ENCODE measurements at places on chromosomes 1 and 21.
A peak's percentile ranks its signal among the peaks of the same experiment; 100 is the strongest.

DNA sequence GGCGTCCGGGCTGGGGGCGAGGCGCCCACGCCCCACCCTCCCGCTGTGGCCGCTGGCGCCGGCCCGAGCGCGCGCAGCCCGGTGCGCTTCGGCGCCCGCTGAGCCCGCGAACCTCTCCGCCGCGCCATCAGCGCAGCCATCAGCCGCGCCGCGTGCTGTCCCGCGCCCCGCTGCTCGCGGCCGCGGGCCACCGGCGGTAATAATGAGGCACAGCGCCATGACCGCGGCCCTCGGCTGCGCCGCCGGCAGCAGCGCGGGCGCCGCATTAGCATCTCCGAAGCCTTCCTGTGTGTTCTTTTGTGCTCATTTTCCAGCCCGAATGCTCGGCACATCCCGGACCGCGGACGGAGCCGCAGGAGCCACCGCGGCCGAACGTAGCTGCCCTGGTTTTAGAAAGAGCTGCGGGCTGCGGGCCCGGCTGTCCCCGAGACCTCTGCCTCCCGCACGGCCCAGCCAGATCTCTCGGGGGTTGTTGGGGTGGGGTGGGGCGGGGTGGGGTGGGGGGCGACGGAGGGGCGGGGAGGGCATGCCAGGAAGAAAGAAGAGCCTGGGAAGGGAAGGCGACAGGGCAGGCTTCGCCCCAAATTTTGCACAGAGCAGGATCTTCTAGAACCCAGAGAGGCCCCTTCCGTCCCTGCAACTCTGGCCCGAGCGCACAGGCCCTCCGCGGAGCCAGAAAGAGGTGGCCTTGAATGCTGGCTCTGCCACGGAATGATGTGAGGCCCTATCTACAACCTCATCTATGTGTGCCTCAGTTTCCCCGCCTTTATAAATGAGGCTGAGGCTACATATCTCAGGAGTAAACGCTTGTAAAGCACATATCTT lies 55.3 kb downstream of the RRAGC start:
- DNase-seq = no peak

- no peak for DNase-seq
Measured at GRCh38 chr1:211236633-211237320, 22.4 kb upstream of the RCOR3 start.

DNA sequence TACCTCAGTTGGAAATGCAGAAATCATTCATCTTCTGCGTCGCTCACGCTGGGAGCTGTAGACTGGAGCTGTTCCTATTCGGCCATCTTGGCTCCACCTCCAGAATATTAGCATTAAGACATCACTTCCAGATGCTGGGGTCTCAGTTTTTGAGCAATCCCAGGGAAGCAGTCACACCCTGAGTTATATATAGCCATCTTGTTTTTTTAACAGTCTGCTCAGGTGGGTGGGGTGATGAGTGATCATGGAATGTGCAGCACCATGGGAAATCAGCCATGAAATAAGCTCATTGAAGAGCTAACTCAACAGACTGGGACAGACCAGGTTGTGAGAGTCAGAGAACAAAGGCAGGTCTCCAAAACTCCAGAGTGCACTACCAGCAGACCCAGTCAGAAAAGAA lies 27.0 kb upstream of the HMGB4 start:
- no peak for DNase-seq

DNA sequence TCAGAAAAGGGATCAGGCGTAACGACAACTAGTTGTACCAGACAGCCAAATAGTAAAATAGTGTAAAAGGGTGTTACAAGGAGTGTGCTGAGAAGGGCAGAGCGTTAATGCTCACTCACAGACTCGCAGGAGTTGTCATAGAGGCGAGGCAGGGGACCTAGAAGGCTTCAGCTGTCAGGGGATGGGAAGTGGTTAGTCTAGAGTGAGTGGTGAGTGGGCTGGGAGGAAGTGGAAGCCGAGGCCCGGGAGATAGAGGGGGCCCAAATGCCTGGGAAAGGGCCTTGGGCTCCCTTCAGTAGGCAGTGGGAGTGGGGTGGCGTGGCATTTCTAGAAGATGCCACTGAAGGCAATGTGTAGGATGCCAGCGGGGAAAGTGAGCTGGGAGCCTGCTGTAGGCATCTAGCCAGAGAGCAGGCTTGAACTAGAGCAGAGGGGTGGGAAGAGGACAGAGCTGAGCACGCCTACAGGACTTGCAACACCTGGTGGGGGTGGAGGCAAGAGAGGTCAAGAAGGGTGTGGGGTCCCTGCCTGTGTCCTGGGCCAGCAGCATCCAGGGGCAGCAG lies 10.3 kb downstream of the SLC6A17 start:
- DNase-seq = no peak

DNA sequence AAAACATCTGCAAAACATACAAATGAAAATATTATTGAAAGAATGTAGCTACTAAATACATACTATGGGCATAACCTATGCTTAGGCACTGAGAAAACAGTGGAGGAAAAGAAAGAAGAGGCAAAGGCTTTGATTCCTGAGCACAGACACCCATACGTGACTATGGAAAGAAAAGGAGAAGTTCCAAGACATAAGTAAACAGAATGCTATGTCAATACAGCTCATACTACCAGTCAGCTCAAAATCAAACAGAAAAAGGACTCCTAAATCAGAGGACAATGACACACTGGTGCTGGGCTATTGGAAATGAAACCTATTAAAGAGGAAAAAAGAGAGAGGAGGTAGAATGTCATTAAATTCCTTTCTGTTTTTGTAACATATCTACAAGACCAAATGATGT lies 225.4 kb downstream of the SMYD3 start:
- no peak for DNase-seq

GRCh38 chr21:42525676-42526378 lies 12.2 kb downstream of the SLC37A1 start:
- no peak for DNase-seq

GRCh38 chr1:63772201-63772600 lies 1.6 kb upstream of the ROR1 start:
- no peak for DNase-seq

DNA sequence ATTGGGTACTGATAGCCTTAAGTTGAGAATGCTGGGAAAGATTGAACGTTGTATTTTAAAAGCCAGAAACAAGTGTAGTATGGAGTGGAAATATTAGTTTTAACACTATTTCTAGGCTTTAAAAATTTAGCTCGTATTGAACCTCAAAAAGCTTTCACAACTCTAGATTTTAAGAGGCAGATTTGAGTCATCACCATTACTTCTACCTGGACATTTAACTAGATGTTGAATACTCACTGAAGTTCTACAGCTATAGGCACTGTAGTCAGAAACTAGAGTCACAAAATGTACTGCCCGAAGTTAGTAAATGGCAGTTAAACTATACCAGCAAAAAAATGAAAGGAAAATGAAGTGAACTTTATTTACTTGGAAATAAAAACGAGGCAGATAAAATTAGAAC lies 96.5 kb downstream of the NEK7 start:
- DNase-seq = no peak

GRCh38 chr1:44894591-44894990 lies 51.5 kb upstream of the PTCH2 start:
- DNase-seq = no peak

GRCh38 chr1:212021563-212021962 lies 13.8 kb downstream of the INTS7 start:
- DNase-seq = no peak

DNA sequence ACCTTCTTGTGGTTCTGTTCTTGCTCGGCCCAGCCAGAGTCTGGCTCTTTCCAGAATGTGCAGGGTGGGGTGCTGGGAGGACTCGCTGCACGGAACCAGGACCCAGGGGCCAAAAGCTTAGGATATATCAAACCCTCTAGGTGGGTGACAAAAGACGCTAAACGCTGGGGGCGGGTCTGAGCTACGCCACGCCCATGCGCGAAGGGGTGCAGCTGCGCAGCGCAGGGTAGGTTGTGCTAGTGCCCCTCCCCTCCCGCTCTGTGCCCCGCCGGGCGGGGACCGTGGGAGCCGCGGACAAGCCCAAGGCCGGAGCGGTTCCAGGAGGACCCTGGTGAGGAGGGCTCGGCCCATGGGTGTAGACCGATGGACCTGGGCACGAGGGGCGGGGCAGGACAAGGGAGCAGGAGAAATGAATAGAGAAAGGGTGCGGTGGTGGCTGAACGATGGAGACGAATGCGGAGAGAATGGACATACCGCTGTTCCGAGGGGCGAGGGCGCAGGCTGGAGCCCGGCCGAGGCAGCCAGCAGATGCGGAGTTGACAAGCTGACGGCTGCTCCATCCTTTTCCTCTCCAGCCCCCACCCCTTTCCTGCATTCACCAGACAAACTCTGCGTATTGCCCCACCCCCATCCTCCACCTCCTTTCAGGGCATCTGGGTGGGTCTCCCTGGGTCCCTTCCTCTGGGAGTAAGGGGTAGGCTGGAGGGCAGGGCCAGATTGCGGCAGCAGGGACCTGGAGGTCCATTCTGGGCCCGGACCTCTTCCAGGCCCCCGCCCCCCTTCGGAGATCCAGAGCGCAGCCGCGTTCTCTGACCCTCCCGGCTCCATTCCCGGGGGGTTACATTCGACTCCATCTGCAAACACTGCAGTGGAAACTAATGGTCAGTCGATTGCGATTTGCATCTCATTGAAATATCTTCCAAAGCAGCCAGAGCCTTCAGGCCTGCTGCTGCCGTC lies at the start of gene RUSC1:
TSS of gene RUSC1 (plus strand) at position 234 of the 957 bp plus-strand sequence. CDS start 880 bp downstream, outside the sequence.
- peak; percentile 53 for DNase-seq

DNA sequence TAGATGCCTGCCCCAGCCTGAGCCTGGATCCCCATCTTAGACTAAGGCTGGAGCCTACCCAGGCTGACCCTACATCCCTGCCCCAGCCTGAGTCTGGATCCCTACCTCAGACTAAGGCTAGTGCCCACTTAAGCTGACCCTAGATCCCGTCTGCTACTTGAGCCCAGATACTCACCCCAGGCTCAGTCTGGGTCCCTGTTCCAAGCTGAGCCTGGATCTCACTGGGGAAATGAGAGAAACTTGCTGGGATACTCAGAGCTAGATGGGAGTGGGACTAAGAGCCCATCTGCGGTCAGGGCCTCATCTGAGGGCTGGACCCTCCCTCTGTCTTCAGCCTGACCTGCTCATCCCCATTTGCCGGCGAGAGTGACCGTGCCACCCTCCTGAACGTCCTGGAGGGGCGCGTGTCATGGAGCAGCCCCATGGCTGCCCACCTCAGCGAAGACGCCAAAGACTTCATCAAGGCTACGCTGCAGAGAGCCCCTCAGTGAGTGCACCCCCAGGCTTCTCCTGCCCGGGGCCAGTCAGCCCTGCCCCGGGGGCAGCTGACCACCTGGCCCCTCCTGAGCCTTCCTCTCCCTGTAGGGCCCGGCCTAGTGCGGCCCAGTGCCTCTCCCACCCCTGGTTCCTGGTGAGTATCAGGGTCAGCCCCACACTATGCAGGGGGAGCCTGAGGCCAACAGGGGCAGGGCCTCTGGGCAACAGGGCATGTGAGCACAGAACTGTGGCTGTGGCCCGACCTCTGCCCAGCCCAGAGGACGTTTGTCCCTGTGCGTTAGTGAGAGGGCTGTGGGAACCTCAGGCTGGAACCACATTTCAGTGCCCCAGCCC lies 36.8 kb downstream of the TRIM11 start:
- no peak for DNase-seq

DNA sequence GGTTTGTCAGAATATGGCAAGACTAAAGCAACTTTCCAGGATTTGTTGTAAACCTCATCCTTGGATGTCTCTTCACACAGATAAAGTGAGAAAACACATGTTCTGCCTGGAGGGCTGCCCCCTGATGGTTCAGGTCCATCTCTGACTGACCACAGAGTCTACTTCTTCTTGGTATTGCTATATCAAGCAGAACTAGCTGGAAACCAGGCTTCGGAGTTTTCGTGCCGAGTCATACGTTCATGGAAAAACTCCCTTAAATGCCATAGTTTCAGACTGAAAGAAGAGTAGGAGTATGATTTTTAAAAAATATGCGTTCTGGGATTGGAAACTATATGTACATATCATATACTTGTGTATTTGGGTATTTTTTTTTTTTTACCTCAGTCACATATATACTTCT lies 5.8 kb downstream of the OR10T2 start:
- no peak for DNase-seq

DNA sequence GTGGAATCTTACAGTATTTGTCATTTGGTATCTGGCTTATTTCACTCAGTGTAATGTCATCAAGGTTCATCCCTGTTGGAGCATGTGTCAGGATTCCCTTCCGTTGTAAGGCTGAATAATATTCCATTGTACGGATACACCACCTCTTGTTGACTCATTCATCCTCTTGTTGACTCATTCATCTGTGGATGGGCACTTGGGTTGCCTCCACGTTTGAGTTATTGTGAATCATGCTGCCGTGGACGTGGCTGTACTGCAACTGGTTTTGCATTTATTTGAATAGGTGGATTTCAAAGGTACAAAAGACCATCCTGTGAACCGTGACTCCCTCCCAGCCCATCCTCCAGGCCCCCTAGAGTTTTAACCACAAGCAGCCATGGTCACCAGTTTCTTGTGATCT lies 11.9 kb upstream of the TCP10L start:
- no peak for DNase-seq

GRCh38 chr21:26883768-26884167 lies 38.6 kb upstream of the ADAMTS1 start:
- no peak for DNase-seq

GRCh38 chr1:230985711-230986110 lies 6.8 kb downstream of the ARV1 start:
- no peak for DNase-seq

DNA sequence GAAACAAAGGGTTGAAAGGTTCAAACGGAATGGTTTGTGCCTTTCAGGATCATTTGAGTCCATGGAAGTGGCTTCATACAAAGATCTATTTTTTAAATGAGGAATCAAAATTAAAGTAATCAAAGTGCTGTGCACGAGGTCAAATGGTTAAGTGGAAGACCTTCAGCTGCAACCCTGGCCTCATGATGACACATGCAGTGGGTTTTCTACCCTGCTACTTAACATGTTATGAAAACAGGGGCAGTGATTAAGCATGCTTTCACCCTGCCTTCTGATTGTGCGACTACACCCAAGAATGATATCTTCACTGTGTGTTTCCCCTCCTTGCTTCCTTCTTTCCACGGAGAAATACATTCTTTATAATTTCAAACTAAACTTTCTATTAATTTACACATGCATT lies 604.2 kb downstream of the LRRIQ3 start:
- no peak for DNase-seq

- DNase-seq = no peak
Measured at GRCh38 chr1:91633438-91633837, 132.8 kb downstream of the CDC7 start.
